ENCODE measurements at places on chromosomes 13 and 19.

DNA sequence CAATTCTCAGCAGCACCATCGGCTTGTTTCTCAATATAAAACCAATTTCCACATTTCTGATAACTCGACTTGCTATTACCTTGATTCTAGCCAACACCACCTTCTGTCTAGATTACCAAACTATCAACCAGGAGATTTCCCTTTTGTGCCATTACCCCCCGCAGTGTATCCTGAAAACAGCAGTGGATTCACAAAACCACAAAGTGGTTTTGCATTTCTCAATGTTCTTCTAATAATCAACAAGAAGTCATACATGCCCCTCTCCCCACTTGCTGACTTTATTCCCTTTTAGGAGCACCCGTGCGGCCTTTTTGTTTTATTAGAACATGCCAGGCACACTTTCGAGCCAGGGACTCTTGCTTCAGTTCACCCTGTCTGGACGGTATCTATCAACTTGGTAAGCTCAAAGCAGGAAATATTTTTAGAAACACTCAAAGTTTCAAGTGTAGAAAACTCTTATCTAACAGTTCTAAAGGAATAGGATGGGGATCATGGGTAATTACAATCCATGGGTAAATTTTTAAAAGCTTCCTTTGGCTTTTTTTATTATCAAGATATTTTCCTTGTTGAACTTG, 967.4 kb downstream of the EFNB2 start:
- no peak for DNase-seq

GRCh38 chr13:39417131-39417530, 185.9 kb downstream of the LHFPL6 start:
- no peak for DNase-seq

GRCh38 chr19:29674374-29675119, 9.3 kb downstream of the PLEKHF1 start:
- no peak for DNase-seq

GRCh38 chr13:111663505-111663904, 343.1 kb downstream of the TEX29 start:
- no peak for DNase-seq

DNA sequence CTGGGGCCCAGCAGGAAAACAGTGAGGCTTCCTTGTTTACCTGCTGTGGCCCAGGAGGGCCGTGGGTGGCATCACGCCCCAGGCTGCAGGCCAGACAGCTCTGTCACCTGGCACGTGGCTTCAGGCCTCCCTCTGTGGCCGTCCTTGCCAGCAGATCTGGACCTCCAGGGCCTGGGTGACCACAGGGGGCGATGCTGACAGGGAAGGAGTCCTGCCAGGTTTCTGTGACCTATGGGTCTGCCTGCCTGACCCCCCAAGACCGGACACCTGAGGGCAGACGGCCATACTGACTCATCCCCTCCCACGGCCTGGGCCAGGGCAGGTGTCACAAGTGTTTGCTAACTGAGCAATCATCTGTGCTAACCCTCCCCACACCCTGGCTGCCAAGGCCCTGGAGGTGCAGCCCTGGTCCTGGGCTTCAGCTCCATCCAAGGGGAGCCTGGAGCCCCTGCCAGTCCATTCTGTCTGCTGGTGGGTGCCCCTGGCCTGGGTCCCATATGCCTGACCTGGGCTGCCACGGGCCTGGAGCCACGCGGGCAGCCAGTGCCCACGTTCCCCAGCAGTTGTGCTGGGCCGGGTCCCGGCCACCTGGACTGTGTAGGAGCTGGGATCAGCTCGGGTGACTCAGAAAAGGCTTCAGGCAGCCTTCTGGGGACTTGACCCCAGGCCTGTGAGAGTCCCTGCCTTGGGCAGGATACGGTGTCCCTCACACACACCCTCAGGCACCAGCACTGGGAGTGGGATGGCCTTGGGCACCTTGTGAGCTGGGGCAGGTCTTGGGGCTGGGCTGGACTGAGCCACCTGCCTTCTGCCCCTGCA, 3.7 kb downstream of the CDC34 start:
- no peak for DNase-seq

- peak; percentile 33 for DNase-seq
Observed at GRCh38 chr19:17762505-17763229, 11.4 kb downstream of the FCHO1 start.

GRCh38 chr19:39557811-39558623, 18.1 kb upstream of the EID2 start:
- no peak for DNase-seq

DNA sequence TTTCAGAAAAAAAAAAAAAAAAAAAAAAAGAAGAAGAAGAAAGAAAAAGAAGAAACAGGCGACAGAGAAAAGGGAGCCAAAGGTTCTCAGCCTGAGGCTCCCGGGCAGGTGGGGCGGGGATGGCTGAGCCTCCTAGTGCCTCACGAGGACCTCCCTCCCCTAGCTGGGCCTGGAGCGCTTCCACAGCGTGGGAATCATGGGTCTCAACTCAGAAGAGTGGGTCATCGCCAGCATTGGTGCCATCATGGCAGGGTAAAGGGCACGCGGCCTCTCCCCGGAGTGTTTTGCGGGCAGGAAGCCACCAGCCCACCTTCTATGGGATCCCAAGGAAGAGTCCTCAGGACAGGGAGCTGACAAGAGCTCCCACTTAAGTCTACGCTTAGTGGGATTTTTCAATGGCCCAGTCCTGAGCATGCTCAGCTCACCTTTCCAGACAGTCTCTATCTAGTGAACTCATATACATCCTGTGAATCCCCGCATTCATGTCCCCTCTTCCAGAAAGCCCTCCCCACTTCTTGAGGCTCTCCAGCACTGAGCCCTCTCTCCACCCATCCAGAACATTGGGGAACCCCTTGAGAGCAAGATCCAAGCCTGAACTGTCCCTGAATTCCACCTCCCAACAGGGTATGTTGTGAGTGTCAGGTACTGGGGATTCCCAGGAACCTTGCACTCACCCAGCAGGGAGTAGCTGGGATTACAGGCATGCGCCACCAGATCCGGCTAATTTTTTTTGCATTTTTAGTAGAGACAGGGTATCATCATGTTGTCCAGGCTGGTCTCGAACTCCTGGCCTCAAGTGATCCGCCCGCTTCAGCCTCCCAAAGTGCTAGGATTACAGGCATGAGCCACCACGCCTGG, 69.6 kb downstream of the ACSBG2 start:
- no peak for DNase-seq

GRCh38 chr19:15187026-15188007, 13.5 kb downstream of the NOTCH3 start:
- no peak for DNase-seq

GRCh38 chr13:99135591-99135990, 65.1 kb upstream of the UBAC2 start:
- no peak for DNase-seq

DNA sequence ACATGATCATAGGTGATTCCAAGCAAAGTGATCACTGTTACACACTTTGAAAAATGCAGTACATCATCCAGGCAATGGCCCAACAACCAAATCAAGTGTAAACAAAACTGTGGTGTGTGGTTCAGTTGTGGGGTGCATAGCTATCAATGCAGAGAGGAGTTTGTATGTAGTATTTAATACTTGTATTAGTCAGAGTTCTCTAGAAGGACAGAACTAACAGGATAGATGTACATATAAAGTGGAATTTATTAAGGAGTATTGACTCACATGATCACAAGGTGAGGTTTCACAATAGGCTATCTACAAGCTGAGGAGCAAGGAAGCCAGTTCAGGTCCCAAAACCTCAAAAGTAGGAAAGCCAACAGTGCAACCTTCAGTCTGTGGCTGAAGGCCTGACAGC, 249.3 kb upstream of the HTR2A start:
- DNase-seq: no peak

GRCh38 chr13:101567841-101568240, 115.4 kb downstream of the ITGBL1 start:
- no peak for DNase-seq

DNA sequence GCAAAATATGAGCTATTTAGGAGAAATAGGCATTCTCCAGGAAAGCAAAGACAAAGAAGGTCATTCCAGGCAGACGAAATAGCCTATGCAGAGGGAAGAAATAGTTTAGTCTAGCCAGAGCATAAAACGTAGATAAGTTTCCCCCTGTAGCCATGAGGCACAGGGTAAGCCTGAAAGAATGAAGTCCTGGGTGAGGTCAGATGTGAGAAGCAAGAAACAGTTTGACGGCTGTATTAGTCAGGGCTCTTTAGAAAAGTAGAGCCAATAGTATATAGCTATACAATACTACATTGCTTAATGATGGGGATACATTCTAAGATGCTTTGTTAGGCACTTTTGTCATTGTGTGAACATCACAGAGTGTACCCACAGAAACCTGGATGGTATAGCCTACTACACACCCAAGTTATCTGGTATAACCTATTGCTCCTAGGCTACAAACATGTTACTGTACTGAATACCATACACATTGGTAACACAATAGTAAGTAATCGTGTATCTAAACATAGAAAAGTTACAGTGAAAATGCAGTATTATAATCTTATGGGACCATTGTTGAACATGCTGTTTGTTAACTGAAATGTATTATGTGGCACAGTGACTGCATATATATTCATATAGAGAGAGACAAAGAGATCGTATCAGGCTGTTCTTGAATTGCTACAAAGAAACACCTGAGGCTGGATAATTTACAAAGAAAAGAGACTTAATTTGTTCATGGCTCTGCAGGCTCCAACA, 59.3 kb upstream of the WDFY2 start:
- no peak for DNase-seq

Data from NCI-H2081 (cell line).